ENCODE measurements at places on chromosomes 5 and 9.

DNA sequence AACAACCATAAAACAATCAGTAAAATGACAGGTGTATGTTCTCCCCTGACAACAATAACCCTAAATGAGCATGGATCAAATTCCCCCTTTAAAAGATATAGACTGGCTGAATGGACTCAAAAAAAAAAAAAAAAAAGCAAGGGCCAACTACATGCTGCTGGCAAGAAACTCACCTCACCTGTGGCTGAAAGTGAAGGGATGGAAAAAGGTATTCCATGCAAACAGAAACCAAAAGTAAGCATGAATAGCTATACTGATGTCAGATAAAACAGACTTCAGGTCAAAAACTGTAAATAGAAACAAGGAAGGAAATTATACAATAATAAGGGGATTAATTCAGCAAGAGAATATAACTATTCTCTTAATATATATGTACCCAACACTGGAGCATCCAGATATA, 54.2 kb upstream of the SSBP2 start:
- H3K27me3 ChIP-seq: no peaks in the 10 kb centered on the region
- DNase-seq: no peak
- no peak overlapping the region for H3K4me3 ChIP-seq
- no peak overlapping the region for H3K27ac ChIP-seq
- H3K36me3 ChIP-seq: no peaks in the 10 kb centered on the region

- H3K36me3 ChIP-seq: no peaks in the 10 kb centered on the region
- H3K4me1 ChIP-seq: no peaks in the 10 kb centered on the region
- DNase-seq: peak; percentile 22
- H3K27me3 ChIP-seq: no peaks in the 10 kb centered on the region
- H3K27ac ChIP-seq: no peak overlapping the region
Measured at GRCh38 chr5:91419571-91420537, 36.7 kb upstream of the ARRDC3 start.

- no peak for DNase-seq
- H3K4me1 ChIP-seq: no peaks in the 10 kb centered on the region
- H3K27me3 ChIP-seq: no peaks in the 10 kb centered on the region
- H3K4me3 ChIP-seq: no peak overlapping the region
Measured at GRCh38 chr5:9615331-9615730, 14.8 kb downstream of the TAS2R1 start.

- no peak for DNase-seq
- no peak overlapping the region for H3K4me3 ChIP-seq
- peaks cover 12% of the 10 kb centered on the region for H3K4me1 ChIP-seq
- H3K27me3 ChIP-seq: peaks cover 13% of the 10 kb centered on the region
- no peaks in the 10 kb centered on the region for H3K36me3 ChIP-seq
Measured at GRCh38 chr9:81387360-81388106, 301.8 kb downstream of the TLE1 start.

DNA sequence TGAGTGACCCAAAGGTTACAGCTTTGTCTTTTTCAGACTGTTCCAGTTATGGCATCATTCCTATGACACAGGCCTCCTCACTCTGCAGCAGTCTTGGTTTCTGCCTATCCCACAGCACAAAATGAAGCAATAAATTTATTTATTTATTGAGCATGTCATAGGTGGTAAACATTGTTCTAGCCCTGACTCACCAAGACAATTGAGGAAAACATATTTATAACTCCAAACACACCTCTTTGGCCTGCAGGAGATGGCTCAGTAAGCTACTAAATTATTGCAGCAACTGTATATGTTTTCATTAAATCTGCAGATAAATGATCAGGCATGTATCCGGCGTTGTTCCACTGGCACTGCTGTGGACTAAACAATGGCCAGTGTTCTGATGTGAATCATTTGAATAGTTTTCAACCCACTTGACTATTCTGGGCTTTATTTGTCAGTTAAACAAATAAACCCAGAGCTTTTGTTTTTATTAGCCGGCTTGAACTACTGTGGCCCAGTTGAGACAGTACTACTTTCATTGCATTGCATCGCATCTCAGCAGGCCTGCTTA, 83.2 kb downstream of the FOXD1 start:
- H3K36me3 ChIP-seq: no peaks in the 10 kb centered on the region
- H3K27ac ChIP-seq: no peak overlapping the region
- H3K4me3 ChIP-seq: no peak overlapping the region
